Suprapubic skin (tissue), 4 donors: ENCODE measurements at places on chromosomes 6 and 20.

DNA sequence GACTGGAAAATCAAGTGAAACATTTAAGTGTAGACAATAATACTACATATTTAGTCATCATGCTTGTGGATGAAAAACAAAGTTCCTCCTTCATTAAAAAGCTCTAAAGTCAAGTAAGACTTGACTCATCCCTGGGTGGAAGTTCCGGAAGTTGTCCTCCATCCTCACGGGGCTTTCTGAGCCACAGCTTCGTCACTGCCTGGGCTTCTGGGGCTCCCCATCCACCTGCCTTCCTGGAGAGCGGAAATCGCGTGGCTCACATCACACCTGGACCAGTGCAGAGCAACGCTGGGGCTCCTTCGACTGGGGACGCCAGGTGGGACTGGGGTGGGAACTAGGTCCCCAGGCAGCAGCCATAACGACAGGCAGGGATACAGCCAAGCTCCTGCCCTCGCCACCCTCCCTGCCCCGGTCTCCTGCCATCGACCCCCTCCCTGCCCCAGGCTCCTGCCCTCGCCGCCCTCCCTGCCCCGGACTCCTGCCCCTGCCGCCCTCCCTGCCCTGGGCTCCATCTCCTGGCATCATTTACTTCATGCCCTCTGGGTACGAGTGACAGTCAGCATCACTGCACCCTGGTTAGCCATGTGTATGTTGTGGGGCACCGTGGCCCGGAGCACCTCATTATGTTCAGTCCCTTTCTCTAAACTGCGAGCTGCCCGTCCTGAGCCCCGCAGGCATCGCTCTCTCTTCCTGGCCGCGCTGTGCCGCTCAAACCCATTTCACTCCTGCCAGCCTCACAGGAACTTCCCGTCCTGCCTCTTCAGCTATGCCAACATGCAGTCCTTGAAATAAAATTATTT is 12.9 kb downstream of the THBS2 start:
- no peak for DNase-seq
- H3K27me3 ChIP-seq: no peaks in the 10 kb centered on the region
- H3K4me1 ChIP-seq: no peaks in the 10 kb centered on the region
- peaks cover 45% of the 10 kb centered on the region for H3K36me3 ChIP-seq
- H3K27ac ChIP-seq: no peak overlapping the region

DNA sequence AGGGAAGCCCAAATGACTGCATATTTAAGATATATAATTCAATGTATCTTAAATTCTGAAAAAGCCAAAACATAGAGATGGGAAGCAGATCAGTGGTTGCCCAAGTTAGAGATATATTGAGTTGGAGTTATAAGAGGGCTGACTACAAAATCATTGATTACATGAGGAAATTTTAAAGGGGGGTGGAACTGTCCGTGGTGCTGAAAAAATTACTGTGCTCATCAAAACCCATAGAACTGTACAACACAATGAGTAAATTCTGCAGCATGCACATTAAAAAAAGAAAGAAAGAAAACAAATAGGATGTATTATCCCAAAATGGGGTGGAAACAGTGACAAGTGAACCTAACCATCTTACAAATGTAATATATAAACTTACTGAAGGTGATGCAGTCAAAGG is 100.9 kb downstream of the FUT9 start:
- no peaks in the 10 kb centered on the region for H3K36me3 ChIP-seq
- no peaks in the 10 kb centered on the region for H3K4me1 ChIP-seq
- no peak overlapping the region for H3K27ac ChIP-seq
- no peak for DNase-seq
- H3K27me3 ChIP-seq: no peaks in the 10 kb centered on the region
- H3K4me3 ChIP-seq: no peak overlapping the region

DNA sequence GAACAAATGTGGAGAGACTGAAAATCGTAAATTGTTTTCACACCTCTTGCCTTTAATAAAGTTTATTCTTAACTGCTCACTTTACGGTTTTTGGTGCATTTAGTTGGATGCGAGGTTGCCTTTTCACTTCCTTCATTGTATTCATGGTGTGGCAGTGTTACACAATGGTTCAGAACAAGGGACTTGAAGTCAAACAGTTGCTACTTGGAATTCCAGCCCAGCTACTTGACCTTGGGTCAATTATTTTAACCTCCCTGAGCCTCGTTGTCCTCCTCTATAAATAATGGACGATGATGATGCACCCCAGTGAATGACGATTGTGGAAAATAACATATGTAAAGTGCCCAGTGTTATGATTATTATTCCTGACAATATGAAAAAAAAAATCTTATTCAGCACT is 72.3 kb downstream of the CARMIL1 start:
- no peak overlapping the region for H3K27ac ChIP-seq
- H3K36me3 ChIP-seq: no peaks in the 10 kb centered on the region
- H3K4me1 ChIP-seq: no peaks in the 10 kb centered on the region
- no peaks in the 10 kb centered on the region for H3K27me3 ChIP-seq

DNA sequence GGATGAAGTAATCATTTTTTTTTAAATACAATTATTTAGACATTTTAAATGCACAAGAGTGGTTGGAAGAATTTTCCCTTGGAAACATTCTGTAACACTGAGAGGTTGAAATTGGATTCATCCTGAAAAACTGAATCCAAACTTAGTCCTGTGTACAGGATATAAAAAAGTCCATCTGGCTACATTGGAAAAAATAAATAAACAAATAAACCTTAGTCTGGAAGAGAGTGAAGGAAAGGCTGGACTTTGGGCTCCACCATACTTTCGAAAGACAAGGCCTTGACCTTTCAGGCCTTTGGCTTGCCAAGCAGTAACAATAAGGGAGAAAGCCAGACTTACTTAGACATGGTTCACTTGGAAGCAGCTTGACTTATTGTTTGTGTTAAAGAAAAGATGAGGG is 664.3 kb downstream of the TENT5A start:
- DNase-seq: no peak
- no peak overlapping the region for H3K4me3 ChIP-seq
- H3K27ac ChIP-seq: no peak overlapping the region
- no peaks in the 10 kb centered on the region for H3K36me3 ChIP-seq

DNA sequence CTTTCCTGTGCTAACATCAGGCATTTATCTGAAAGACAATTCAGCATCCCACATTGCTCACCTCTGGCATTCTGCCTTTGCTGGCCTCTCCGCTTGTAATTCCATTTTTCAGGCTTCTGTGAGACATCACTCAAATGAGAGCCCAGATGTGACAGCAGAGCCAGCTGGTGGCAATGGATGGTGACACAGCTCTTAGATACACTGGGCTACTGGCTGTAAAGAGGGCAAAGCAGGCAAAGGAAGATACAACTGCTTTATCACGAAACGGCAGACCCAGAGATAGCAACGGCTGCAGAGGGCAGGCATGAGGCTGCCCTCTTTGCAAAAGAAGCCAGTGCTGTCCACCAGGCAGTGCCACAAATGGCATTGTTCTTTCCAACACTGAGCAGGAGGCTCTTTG is 329.8 kb downstream of the KIF16B start:
- H3K4me1 ChIP-seq: no peaks in the 10 kb centered on the region
- H3K27me3 ChIP-seq: no peaks in the 10 kb centered on the region
- no peak for DNase-seq

DNA sequence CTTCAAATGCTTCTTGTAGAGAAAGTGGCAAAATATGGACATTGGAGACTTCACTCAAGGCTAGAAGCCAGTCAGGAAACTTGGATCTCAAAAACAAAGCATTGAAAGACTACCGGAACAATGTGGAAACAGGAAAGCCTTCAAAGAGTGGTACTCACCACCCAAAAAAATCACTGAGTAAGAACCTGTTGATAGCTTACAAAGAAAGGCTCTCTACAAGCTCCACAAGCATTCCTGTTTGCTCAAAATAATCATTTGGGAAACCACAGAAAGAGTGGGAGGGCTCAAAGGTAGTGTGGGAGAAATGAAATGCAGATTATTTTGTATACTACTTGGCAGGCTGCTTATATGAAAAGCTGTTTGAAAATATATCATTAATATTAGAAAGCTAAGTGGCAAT is 9.5 kb upstream of the DST start:
- no peaks in the 10 kb centered on the region for H3K36me3 ChIP-seq
- peaks cover 70% of the 10 kb centered on the region for H3K4me1 ChIP-seq
- peak overlapping the region; percentile 66 for H3K27ac ChIP-seq
- no peak overlapping the region for H3K4me3 ChIP-seq
- DNase-seq: no peak

DNA sequence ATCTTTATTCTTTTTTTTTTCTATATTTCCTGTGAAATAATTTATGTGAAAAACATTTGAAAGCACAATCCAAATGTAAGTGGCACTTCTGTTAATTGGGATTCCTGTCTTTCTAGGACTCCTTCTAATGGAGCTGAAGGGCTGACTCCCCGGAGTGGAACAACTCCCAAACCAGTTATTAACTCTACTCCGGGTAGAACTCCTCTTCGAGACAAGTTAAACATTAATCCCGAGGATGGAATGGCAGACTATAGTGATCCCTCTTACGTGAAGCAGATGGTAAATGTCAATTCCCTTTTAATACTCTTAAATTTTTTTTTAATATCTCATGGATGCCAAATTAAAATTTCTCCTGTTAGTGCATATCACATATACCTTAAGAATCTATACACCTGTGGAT is 35.0 kb downstream of the CDC5L start:
- DNase-seq: no peak
- H3K4me1 ChIP-seq: no peaks in the 10 kb centered on the region
- no peak overlapping the region for H3K4me3 ChIP-seq
- no peak overlapping the region for H3K27ac ChIP-seq

- peaks cover 10% of the 10 kb centered on the region for H3K4me1 ChIP-seq
- DNase-seq: no peak
- H3K36me3 ChIP-seq: no peaks in the 10 kb centered on the region
- H3K4me3 ChIP-seq: no peak overlapping the region
- no peak overlapping the region for H3K27ac ChIP-seq
- H3K27me3 ChIP-seq: no peaks in the 10 kb centered on the region
Measured at GRCh38 chr6:9540126-9540525, 874.7 kb downstream of the TFAP2A start.

DNA sequence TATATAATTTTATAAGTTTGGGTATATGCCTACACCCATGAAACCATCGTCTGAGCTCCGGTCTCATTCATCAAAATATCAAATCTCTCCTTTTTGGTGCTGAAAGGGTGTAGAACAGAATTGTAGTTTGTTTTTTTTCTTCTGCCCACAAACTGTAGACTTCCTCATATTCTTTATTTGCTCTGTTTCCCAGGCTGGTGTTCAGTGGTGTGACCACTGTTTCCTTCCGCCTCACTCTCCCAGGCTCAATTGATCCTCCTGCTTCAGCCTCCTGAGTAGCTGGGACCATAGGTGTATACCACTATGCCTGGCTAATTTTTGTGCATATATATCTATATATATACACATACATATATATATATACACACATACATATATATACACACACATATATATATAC is 139.6 kb upstream of the HCRTR2 start:
- H3K4me1 ChIP-seq: no peaks in the 10 kb centered on the region
- no peak overlapping the region for H3K27ac ChIP-seq
- H3K27me3 ChIP-seq: no peaks in the 10 kb centered on the region
- H3K36me3 ChIP-seq: no peaks in the 10 kb centered on the region
- H3K4me3 ChIP-seq: no peak overlapping the region
- no peak for DNase-seq

DNA sequence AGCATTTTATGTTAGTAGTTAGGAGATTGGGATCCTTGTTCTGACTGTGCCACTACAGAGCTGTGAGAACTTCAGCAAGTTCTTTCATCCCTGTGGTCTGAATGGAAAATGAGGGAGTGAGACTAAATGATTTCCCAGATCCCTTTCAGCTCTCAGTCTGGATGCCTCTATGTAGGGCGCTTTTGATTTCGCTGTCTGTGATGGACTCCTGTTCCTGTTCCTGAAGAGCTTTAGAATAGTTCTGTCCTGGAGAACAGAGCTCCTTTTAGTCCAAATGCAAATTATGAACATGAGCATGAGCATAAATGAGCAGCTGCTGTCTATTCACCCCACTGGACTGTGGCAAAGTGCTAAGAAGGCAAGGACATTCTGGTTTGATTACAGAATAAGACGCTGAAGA is 61.4 kb upstream of the NT5E start:
- no peaks in the 10 kb centered on the region for H3K36me3 ChIP-seq
- H3K27me3 ChIP-seq: no peaks in the 10 kb centered on the region
- H3K27ac ChIP-seq: no peak overlapping the region
- no peaks in the 10 kb centered on the region for H3K4me1 ChIP-seq
- H3K4me3 ChIP-seq: no peak overlapping the region
- DNase-seq: no peak

- peak overlapping the region; percentile 66 for H3K27ac ChIP-seq
- H3K4me3 ChIP-seq: peak overlapping the region; percentile 20
- DNase-seq: peak; percentile 84
- no peaks in the 10 kb centered on the region for H3K27me3 ChIP-seq
Measured at GRCh38 chr6:157198425-157199279, 124.7 kb downstream of the TMEM242 start.

DNA sequence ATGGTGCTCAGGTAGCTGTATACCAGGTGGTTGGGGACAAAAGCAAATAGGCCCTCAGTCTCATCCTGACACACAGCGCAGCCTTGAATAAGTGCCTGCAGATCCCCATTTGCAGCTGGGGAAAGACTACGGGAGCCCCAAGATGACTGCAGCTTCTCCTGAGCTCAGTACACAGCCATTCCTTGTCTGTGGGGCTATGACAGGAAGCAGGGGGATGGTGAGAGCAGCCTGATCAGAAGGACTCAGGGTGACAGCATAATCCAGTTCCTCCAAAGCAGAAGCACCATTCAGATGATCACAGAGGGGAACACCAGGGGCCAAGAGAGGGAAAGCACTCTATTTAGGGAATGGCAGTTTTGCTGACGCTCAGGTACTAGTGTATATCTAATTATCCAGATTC is 104.8 kb upstream of the MOCS1 start:
- no peaks in the 10 kb centered on the region for H3K27me3 ChIP-seq
- H3K27ac ChIP-seq: no peak overlapping the region
- H3K4me3 ChIP-seq: no peak overlapping the region

GRCh38 chr6:51303338-51303737 is 484.7 kb downstream of the TFAP2B start:
- H3K4me1 ChIP-seq: peaks cover 12% of the 10 kb centered on the region
- H3K27ac ChIP-seq: no peak overlapping the region
- DNase-seq: no peak

DNA sequence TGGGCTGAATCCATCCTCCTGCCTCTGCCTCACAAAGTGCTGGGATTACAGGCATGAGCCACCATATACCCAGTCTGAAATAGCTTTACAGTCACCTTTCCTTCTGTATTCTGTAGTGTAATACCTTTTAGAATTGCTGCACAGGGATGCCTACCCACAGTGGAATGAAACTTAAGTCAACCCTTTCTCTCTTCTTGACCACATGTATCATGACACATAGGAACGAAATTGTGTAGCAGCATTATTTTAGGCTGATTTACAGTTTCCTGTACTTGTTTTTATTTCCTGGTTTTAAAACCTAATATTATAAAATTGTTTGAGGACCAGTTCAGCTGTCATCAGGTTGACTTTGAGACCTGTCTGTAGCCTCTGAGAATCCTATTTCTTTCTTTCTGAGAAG is 297.8 kb downstream of the ZFAND3 start:
- no peak overlapping the region for H3K27ac ChIP-seq
- peaks cover 3% of the 10 kb centered on the region for H3K36me3 ChIP-seq
- H3K4me1 ChIP-seq: peaks cover 5% of the 10 kb centered on the region
- no peak for DNase-seq
- H3K4me3 ChIP-seq: no peak overlapping the region
- H3K27me3 ChIP-seq: no peaks in the 10 kb centered on the region
